Urothelium cell line (cell line): ENCODE measurements at places on chromosomes 12 and 14.

DNA sequence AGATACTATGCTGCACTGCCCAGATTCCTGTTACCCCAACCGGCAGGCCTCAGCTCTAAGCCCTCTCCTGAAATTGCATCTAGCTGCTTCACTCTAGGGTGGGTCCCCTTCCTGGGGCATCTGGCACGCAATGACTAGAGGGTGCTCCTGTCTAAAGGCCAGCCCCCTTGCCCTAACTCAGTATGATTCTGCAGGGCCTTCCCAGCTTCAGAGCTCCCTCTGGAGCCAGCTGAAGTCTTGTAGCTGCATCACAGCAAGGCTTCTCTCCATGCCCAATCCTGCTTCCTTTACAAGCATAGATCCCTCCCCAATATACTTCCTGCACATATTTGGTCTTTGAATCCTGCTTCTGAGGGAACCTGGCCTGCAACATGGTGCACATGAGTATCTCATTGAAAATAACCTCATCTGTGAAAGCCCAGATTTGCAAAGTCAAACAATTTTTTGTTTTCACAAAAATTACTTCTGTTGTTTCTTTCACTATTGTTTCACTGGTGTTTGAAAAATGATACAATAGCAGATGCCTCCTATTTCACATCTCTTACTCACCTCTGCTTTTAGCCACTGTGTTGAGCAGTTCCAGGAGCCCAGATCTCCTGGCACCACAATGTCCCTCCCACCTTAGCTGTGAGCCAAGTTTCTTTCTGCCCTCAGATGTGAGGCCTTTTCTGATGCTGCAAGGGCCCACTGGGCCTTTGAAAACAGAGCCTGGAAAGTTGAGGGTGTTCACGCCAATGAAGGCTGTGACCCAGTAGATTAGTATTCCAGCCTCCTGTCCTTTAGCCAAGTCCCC lies 169.5 kb upstream of the EGLN3 start:
- DNase-seq: no peak

- DNase-seq: no peak
Observed at GRCh38 chr12:4148418-4149056, 125.0 kb upstream of the CCND2 start.

DNA sequence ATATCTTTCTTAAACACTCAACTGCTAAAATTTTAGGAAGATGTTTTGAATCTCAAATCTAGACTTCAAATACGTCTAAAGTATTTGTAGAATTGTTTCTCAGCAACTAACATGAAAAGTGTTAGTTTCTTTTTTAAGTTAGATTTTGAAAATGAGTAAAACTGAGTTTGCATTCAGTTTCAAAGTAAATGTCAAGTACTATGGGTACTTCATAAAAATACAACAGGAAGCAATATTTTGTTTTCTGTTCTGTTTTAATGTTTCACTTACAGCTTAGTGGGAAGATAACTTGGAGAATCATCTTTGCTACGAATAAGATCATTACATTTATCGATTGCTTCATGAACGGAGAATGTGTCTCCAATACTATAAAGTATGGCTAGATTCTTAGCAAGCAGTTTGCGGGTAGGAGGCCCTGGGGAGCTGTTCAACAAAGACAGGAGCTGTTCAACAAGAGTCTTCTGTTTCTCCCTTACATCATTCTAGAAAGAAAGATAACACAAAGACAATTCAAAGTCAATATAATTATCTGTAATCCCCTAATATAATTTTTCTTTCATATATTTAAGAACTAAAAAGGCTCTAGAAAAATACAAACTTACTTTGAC lies 20.2 kb downstream of the HEATR5A start:
- DNase-seq: no peak

DNA sequence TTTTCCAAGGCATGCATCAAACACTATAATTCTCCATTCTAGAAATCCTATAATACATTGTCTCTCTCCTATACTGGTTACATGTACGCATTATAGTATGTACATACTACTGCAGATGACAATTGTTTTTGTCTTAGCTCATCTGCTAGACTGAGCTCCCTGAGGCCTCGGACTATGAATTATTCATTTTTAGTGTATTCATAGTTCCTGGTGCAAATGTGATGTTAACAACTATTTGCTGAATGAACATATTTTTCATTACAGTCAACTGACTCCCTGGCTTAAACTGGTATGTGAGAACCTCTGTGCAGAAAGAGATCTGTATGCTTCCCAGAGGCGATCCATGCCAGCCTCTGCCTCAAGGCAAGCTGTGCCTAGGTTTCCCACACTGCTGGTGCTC lies 91.8 kb upstream of the PARP11 start:
- DNase-seq: no peak

GRCh38 chr12:24153079-24153478 lies 203.6 kb upstream of the SOX5 start:
- DNase-seq: no peak

- DNase-seq: no peak
Observed at GRCh38 chr12:81958406-81958805, 199.3 kb upstream of the PPFIA2 start.

- DNase-seq: no peak
Observed at GRCh38 chr12:109640961-109641360, 67.4 kb downstream of the MVK start.

DNA sequence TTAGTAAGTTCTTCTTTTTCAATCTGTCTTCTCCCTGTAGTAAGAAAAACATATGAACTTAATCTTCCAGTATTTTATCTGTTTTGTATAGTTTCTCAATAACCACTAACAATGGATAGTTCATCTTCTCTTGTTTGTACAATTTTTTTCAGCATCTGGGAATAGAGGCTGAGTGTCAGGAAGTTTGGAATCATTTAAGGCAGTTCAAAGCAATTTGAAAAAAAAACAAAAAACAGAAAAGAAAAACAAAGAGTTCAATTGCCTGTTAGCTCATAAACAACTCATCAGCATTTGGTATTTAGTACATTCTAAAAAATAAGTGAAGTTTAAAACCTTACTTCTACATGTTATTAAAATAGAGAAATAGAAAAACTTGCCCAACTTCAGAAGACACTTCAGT lies 116.8 kb downstream of the PLCZ1 start:
- no peak for DNase-seq

DNA sequence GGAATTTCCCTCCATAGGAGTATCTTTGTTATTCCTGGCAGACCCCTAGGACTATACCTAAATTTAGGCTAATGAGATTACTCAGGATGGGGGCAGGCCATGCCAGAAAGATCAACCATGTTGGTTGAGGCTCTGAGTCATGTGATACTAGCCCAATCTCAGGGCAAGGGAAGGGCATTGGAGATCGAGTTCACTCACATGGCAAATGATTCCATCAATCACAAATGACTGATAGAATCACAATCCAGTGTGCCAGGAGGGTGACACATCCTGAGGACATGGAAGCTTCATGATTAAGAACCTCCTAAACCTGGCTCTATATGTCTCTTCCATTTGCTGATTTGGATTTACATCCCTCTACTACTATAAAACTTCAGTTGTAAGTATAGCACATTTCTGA lies 182.3 kb downstream of the NTF3 start:
- DNase-seq: no peak

DNA sequence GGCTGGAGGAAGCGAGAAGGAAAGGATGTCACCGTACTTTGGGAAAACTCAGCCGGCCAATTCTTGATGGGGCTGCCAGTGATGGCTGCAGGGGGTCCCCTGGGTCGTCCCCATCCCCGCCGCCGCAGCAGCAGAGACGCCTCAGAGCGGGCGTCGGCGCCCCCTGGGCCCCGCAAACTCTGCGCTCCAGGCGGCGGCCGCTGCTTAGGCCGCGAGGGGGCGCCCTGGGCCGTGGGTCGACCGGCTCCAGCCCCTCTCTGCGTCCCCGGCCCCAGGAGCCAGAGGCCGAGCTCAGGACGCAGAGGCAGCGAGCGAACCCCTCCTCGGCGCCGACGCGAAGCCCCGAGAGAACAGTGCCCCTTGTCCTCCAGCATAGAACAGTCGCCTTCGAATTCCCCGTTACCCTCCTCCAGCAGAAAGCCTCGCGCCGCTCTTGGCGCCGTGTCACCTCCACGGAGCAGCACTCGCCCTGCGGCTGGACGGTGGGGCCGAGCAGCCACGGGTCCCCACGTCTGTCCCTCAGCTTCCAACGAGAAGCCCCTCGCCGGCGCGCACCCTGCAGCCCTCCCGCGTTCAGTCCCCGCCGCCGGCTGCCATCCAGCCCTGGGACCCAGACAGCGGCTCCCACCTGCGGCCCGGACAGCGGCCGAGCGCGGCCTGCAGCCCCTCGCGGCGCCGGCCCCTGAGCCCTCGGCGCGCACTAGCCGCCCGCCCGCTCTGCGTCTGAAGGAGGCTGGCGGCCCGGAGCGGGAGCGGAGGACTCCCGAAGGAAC lies 106.6 kb downstream of the PRICKLE1 start:
- DNase-seq: peak; percentile 92

DNA sequence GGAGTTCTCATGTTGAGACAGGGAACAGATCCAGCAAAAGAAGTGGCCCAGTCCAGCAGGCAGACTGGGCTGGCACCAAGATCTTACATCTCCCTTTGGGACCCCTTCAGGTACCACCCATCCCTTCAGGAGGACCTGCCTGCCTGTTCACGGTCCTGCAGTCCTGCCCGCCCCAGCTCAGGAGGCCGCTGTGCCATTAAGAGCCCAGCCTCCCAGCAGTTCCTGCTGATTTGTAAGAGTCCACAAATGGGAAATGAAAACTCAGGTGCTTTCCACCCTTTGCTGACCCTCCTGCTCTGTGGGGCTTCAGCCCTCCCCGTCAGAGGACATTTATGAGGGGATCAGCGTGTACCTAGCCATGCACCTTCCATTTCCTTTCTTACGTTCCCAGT lies 39.5 kb downstream of the C14orf132 start:
- DNase-seq: no peak

DNA sequence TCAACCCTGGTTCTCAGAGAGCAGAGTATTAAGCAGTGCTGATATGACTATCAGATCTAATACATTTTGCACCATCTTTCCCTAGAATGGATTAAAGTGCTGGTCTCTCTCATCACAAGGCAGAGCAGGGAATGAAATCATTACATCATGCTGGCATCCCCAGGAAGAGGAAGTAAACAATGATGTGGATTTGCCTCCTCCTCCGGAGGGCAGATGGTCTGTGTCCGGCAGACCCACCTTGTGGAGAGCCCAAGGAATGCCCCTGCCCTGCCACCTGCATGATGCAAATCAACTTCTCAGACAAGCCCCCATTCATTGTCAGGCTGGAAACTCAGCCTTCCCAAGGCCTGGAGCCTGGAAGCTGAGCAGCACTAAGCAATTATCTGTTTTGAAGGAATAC lies 1149.1 kb downstream of the VRK1 start:
- DNase-seq: peak; percentile 3

DNA sequence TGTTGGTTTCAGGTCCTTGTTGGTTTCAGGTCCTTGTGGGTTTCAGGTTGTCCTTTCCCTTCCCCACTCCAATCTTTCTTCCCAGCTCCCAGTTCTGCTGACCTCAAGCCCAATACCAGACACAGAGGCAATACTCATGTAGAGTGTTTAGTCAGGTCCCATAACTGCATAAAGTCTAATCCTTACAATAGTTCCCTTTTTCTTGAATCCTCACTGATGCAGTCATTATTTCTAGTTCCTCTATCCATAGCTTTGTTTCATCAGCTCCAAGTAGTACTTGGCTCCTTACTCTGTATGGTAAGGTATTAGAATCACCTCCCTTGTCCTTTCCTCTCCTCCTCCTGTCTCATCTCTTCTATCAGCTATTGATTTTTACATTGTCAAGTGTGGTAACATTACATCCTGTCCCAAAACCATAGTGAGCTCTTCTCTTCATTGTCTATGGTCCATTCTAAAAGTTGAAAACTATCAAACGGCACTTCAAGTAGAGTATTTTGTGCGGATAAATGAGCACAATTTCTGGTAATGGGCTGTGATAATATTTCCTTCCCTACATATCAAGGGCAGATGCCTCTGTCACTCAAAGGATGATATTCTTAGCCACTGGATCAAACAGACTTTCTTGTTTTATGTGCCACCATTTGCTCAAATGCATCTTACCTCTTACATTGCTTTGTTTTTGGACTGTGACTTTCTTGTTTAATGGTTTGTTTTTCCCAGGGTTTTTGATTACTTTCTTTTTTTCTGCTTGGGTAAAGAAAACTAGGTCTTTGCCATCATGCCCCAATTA lies 57.2 kb upstream of the JDP2 start:
- no peak for DNase-seq

DNA sequence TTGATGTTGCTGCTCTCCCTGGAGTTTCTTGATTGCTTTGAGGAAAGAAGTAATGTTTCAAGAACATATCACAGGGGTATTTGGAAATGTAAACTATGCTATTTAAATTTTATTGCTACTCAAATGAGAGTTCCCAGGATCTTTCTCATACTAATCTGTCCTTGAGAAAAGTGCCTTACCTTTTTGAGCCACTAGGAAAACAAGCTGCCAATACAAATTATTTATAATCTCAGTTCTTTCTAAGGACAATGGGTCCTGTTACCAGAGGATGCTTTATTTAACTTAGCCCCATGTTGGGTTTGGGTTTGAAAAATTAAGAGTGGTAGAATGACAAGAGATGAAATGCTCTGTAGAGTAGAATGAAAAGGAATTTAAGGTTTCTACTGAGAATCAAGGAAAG lies 258.2 kb upstream of the PRKD1 start:
- no peak for DNase-seq

- no peak for DNase-seq
Observed at GRCh38 chr14:43778570-43778936, 728.5 kb downstream of the FSCB start.

DNA sequence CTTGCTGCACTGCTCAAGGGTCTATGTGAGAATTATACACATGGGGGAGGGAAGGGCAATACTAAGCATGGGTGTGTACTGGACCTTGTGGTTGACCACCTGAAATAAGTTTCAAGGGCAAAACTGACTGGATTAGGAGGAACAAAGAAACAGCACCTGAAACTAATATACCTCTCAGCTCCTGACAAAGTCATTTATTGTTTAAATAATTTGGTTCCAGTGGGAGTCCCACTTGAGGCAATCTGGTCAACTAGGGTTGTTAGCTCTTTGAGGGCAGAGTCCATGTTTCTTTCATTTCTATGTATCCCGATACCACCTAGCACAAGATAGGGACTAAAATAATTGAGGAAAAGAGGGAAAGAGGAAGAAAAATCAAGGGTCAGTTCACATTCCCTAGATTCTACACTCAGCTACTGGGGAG lies 45.5 kb downstream of the STXBP6 start:
- no peak for DNase-seq

GRCh38 chr12:1527789-1528188 lies 66.6 kb downstream of the FBXL14 start:
- peak; percentile 53 for DNase-seq

GRCh38 chr14:77986773-77987172 lies 183.4 kb upstream of the NRXN3 start:
- DNase-seq: no peak

GRCh38 chr12:2540535-2540941 lies 254.2 kb upstream of the FKBP4 start:
- DNase-seq: no peak

DNA sequence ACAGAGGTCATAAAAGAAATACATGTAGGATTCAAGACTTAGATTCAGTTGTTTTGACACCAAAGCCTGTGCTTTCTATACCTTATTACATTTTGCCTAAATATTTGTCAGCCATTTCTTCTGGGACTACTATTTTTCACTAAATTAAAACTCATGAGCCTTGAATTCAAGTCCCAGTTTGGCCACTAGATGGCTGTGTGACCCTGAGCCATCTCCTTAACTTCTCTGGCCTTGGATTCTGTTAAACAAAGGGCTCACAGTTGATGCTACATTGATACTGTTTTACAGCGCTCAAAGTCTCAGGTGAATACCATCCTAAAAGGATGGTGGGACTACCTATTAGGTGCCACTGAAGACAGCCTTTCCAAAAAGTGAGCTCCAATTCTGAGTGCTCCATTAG lies 39.6 kb upstream of the CCDC198 start:
- DNase-seq: peak; percentile 65
